T-helper 1 cell (primary cell): ENCODE measurements at places on chromosomes 3 and 15.
A peak's percentile ranks its signal among the peaks of the same experiment; 100 is the strongest.

GRCh38 chr3:29694331-29694730, 413.5 kb downstream of the RBMS3 start:
- no peak for DNase-seq

DNA sequence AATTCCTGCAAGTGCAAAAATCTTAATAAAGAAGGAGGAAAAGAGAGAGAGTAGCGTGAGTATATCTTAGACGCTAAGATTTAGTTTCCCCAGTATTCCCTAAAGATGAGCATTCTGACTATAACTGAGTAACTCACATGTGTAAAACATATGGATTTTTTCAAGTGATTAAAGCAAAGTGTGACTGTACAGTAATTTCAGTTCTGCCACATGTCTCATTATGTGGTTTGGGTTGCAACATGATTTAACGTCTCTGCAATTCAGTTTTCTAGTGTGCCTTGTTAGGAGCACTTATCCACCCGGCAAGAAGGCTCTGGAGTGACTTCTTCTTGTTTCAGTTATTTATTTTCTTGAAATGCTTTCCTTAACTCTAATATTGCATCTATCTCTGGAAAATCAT, 514.1 kb downstream of the ROBO1 start:
- DNase-seq = no peak

- peak; percentile 36 for DNase-seq
Measured at GRCh38 chr15:35078221-35078915, 6.7 kb downstream of the NANOGP8 start.

DNA sequence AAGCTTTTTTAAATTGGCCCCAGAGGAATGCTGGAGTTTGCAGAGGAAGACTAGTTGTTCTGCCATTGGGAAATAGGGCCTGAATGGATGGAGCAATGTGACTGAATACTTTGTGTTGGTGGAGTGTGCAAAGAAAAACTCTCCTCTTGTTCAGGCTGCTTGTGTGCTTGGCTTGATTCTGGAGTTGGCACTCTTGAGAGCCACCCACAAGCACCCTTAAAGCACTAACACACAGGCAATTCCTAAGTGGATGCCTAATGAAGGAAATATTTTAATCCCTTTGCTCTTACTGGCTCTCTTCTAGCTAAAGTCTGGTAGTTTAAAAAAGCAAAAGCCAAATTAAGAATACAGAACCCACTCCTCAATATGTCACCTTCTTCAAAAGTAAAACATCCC, 304.4 kb upstream of the C2CD4B start:
- no peak for DNase-seq

DNA sequence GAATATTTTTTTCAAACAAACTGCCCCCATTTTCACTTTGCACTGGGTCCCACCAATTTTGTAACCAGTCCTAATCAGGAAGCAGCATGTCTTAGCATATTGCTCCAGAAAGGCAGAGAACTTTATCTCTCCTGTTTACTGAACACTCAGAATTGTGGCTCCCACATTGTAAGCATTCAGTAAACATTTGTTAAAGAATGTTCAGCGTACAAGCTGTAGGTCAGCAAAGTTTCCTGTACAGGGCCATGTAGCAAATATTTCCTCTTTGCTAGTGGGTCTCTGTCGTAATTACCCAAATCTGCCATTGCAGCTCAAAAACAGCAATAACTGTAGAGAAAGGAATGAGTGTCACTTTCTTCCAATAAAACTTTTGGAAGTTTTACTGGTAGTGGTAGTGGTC, 393.3 kb downstream of the GRM7 start:
- no peak for DNase-seq

DNA sequence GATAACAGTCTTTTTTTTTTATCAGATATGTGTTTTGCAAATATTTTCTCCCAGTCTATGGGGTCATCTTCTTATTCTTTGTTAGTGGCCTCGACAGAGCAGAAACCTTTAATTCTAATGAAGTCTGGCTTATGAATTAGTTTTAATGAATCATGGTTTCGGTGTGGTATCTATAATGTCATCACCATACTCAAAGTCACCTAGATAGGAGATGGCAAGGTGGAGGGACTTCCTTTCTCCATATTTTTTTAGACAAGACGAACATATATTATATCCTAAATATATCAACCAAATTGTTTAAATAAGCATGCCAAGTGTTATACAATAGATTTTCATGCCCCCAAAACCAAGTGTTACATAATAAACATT, 60.4 kb downstream of the CD200 start:
- no peak for DNase-seq

DNA sequence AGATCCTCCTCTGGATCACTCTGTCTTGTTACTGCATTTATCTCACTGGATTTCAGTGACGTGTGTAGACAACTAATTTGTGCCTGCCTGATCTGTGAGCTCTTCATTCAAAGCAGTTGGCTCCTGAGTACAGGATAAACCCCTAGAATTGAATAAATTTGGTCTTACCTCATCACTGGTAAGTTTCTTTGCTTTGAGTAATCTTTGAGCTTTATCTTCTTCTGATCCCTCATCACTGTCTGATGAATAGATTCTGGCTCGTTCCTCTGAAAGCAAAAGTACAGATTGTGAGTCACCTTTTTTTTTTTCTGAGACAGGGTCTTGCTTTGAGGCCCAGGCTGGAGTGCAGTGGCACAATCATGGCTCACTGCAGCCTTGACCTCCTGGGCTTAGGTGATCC, 24.5 kb downstream of the LEO1 start:
- no peak for DNase-seq

GRCh38 chr15:49412797-49413196, 10.2 kb upstream of the FGF7 start:
- DNase-seq = no peak

DNA sequence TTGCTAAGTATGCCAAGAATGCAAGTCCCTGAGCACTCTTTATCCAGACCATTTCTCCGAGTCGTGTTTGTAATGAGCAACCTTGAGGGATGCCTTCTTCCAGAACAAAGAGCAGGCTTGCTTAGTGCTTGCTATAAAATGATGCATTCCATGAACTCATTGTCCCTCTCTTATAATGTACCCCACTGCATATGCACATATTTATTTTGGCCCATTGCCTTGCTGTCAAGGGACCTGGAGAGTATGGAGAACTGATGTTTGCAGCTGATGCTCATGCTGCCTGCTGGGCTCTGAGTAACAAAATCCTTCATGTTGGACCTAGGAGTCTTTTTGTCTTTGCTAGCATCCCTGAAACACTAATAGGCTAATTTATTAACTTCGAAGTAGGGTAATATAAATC, 97.8 kb upstream of the AADACL2 start:
- no peak for DNase-seq

DNA sequence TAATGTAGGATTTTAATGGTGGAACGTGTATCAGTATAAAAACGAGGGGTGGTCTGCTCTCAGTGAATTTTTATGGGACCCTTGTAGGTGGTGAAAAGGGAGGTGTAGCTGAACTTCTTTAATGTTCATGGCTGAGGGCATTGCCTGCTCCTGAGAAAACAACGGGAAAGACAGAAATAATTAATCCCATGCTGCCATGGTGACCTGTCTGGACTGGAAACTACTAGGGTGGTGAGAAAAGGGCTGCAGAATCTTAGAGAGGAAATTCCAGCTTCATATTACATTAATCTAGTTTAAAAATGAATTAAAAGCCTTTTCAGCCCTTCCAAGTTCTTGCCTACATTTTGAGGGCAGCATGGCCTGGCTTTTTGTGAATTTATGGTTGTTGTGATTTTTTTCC, 47.6 kb downstream of the ZBTB38 start:
- DNase-seq = no peak

DNA sequence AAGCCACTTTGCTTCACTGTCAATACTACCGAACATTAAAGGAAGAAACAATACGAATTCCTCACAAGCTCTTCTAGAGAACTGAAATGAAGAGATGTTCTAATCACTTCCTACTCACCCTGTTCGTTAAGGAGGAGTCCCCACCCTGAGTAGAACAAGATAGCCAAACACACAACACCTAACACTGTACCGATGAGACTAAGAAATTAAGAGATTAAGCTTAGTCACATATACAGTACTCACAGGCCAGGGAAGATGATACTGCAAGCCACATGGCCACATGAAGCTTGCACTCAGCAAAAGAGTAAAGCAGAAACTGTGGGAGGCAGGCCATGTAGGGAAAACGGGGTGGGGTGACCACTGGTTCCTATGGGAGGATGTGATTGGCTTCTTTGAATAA, 48.0 kb downstream of the CGGBP1 start:
- DNase-seq = no peak

- no peak for DNase-seq
Measured at GRCh38 chr3:190456770-190457169, 7.1 kb upstream of the TMEM207 start.

DNA sequence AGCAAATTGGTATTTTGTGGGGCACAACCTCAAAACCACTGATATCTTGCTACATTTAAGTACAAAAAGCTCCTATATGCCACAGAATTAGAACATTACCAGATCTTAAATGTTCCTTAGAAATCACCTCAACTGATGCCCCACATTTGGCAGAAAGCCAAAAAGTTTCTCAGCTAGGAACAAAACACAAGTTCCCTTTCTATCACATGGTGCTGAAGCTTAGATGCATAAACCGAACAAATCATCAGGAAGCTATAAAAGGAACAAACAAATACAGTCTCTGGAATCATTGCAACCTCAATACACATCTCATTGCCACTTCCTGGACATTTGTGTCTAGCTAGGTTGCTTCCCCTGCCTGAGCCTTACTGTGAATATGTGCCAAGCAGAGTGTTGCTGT, 492.6 kb downstream of the LPP start:
- DNase-seq = no peak

DNA sequence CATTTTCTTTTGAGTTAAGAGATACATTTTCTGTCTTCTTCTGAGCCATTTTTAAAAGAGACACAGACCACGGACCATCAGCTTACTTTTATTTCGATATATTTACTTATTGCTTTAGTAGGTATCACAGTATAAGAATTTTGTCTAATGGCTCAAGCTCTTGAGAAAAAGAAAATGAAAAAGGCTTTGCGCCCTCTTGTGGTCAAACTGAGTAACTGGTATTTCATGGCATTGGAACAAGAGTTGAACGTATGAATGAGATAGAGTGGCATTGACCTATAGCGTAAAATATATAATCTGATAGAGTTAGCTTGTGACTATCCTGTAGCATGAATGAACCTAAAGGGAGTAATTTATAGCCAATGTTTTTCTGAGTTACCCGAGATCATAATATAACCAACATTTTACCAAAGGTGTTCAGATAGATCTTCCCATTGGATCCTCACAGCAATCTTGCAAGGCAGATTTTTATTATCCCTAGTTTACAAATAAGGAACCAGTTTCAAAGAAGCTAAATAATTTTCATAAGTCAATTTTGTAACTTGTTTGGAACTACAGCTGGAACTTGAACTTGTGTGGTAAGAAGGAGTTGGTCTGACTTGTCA, 154.6 kb downstream of the POLR2M start:
- DNase-seq = no peak

DNA sequence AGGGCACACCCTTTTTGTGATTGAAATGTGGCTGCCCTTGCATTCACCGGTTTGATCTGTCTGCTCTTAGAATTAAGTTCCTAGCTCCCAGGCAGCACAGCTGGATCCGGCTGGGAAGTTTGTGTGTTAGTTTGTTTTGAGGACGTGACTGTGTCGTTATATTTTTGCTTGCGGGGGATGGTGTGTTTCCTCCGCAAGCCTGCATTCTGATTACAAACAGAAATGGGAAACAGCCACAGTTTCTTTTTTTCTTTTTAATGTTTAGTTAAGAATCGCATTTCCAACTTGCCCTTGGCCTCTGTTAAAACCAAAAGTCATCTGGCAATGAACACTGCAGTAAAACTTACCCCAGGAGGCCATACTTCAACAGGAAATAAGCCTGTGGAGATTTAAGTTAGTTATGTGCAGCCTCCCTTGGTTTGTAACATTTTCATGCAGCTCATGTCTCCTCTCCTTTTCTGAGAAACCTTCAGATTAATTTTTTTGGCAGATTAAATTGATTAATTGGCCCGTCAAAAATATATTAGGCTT, 888 bp downstream of the TMOD3 start:
- no peak for DNase-seq

GRCh38 chr15:51750792-51751696, at the start of gene TMOD2:
Gene TMOD2, plus strand, starts transcription at chr15:51751597. Its CDS starts 14,845 bp downstream, at chr15:51766442.
- peak; percentile 39 for DNase-seq

GRCh38 chr3:101695779-101696372, 9.4 kb upstream of the RPL24 start:
- no peak for DNase-seq

DNA sequence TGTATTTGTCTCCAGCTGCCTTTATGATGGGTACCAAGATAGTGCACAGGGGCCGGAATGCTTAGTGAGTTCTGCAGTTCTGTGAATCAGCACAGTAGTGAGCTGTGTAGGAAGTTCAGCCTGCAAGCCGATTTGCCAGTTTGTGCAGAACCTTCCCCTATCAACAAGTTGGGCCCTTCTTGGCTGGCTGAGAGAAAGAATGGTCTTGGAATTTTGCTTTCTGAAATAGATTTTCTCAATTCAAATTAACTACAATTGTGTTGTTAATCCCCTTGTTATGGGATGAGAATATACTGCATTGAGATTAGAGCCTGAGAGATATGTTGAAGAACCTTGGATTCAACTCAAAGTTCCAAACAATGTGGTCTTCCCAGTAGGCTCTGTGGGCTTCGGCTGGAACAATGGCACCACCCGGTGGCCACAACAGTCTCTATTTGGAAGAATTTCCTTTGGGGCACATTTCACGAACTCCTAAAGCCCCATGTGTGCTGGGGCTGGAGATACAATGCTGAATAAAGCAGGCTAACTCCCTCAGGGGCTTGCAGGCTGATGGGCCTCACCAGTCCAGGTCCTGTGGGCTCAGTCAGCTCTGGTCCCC, 59.1 kb downstream of the TRIM42 start:
- DNase-seq = no peak
